NCI-H1694 treated with DMSO at 0.1 percent for 48 hours (cell line): ENCODE measurements at places on chromosomes 6 and 20.
A peak's percentile ranks its signal among the peaks of the same experiment; 100 is the strongest.

- no peak for DNase-seq
Measured at GRCh38 chr6:115796061-115796460, 264.6 kb downstream of the FRK start.

DNA sequence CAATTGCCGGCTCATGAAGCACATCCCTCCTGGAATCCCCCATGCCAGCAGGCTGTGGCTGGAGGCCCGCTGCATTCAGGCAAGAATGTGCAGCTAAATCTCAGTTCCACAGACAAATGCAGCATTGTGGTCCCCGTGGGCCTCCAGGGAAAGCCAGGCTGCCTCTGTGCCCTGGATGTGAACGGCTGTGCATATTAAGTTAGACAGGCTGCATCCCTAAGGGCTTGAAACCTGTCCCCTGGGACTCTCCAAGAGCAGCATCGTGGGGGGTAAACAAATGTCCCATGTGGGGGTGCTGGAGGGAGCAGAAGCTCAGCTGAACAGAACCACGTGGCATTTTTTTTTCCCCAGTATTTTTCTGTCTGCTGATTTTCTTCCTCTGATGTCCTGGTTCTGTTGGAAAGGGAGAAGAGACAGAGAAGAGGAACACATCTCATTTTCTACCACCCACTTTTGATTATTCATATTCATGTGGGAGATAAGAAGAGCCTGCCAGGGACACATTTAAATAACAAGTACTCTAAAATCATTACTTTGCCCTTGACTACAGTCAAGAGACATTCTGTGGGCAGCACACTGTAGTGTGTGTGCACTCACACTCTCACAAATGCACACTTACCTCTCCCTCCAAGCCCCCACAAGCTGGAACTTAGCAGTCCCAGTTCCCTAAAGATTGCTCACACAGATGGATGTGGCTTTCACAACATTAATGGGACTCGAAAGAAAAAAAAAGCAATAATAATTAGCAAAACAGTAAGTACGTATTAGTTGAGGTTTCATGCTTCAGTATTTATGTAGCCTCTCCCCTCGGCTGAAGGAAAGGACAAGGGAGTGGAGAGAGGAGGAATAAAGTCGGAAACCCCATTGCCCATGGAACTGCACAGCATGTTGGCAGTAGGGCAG lies 16.9 kb downstream of the GFOD1 start:
- DNase-seq = no peak

- no peak for DNase-seq
Measured at GRCh38 chr6:54775576-54775975, 71.0 kb upstream of the FAM83B start.

DNA sequence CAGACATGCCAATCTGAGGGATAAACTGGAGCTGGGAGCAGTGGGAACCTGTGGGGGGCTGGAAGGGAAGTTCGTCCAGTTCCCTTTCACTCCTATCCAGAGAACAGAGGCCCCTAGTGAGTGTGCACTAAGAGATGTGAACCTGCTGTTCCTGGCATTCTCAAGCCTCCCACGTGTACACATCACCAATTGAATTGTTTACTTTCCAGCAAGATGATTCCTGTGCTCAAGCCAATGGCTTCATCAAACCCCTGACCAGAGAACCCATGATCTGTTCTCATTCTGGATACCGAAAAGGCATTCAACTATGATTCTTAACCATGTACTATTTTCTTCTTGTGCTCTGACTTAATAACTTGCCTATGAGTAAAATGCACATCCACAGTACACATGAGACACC lies 10.2 kb upstream of the SLC22A3 start:
- DNase-seq = no peak

GRCh38 chr20:47724910-47725247 lies 60.4 kb downstream of the SULF2 start:
- peak; percentile 27 for DNase-seq

DNA sequence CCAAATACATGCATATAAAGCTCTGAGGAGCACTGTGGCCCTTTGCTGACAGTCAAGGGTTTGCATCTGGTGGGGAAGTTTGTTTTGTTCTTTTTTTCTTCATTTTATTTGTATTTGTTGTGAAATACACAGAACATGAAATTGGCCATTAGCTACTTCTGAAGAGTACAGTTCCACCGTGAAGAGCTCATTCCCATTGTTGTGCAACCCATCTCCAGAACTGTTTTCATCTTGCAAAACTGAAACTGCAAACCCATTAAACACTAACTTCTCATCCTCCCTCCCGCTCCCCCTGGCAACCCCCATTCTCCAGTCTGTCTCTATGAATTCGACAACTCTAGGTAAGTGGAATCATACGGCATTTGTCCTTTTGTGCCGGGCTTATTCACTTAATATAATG lies 231.3 kb downstream of the TFAP2C start:
- DNase-seq = no peak

- no peak for DNase-seq
Measured at GRCh38 chr6:3822747-3823445, 26.3 kb upstream of the FAM50B start.

- DNase-seq = no peak
Measured at GRCh38 chr6:83974409-83975050, 59.0 kb upstream of the MRAP2 start.

GRCh38 chr20:38859070-38859690 lies 53.7 kb downstream of the PPP1R16B start:
- no peak for DNase-seq

GRCh38 chr20:38853759-38854158 lies 48.3 kb downstream of the PPP1R16B start:
- no peak for DNase-seq
